Activated T-helper 1 cell treated with anti-CD3 and anti-CD28 coated beads, Interleukin-2, amount 50 U/mL, for 16 hours (primary cell): ENCODE measurements at places on chromosomes 1 and 21.

- no peak for DNase-seq
These were observed 78.9 kb downstream of the RAP1GAP start for GRCh38 chr1:21590126-21590880.

- DNase-seq, result no peak
These were observed 21.1 kb upstream of the PDE9A start for GRCh38 chr21:42632336-42632751.

- DNase-seq, result no peak
These were observed 12.7 kb downstream of the UTP11 start for GRCh38 chr1:38025233-38025632.

DNA sequence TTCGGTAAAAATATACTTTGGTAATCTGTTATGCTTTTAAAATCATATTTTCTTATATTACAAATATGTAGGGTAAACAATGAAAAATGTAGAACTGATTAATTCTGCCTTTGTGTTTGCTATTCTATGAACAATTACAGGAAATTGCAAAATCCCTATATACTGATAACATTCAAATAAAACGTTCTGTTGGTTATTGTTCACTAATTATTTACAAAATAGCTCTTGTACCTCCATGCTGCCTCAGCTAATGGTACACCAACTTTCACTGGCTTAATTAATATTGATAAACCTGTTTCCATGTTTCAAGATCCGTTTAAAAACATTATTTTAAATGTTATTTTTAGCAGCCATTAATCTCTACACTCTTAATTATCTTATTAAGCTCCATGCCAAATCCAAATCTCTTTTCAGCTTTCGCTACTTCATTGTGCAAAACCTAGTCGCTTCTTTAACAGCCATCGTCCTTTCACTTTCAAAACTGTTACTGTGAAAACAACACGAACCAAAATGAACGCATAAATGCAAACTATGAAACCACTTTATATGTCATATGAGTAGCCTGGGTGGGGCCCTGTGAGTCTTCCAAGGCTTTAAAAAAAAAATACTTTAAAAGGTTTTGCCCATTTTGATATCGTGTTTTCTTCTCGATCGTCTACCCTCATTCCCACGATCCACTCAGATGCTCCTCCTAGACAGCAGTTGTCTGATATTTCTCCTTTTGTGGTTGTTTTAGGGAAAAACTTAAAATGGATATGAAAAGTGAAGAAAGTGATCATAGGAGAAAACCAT lies 807.1 kb downstream of the USP25 start:
- DNase-seq, result no peak

- no peak for DNase-seq
These were observed 3.3 kb downstream of the CASZ1 start for GRCh38 chr1:10793129-10793651.
